ENCODE measurements at places on chromosomes 3 and 15.

- DNase-seq: no peak
Observed at GRCh38 chr15:81907521-81907920, 138.3 kb downstream of the MEX3B start.

- DNase-seq: peak; percentile 11
Observed at GRCh38 chr15:101127506-101128076, 124.3 kb downstream of the CHSY1 start.

- DNase-seq: no peak
Observed at GRCh38 chr3:149801195-149801594, 8.8 kb upstream of the ANKUB1 start.

- DNase-seq: no peak
Observed at GRCh38 chr3:84165328-84165727, 793.5 kb upstream of the CADM2 start.

GRCh38 chr15:72503147-72503546 is 29.0 kb downstream of the ARIH1 start:
- no peak for DNase-seq

GRCh38 chr3:49554633-49555265 is 472 bp downstream of the BSN start:
- no peak for DNase-seq

GRCh38 chr15:27119695-27120266 is 148.8 kb downstream of the GABRG3 start:
- DNase-seq: no peak

GRCh38 chr15:29522373-29523276 is 253.0 kb upstream of the NSMCE3 start:
- no peak for DNase-seq

GRCh38 chr3:11128682-11129632 is 25.3 kb upstream of the HRH1 start:
- DNase-seq: no peak

DNA sequence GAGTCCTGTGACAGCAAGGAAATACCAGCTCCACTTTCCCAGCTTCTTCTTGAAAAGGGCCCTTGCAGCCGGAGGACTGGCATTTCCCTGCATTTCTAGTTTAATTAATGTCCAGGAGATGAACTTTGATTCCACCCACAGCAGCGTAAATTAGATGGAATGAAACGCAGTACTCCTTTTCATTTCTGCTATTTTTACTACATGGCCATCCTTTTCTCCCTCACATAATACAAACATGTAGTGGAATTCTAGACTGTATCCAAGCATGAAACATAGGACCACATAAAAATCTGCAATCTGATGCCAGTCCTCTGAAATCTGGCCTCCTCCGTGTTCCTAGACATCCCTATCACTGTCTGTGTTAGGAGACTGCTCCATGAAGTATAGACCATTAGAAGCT is 403.2 kb downstream of the NR2F2 start:
- no peak for DNase-seq

DNA sequence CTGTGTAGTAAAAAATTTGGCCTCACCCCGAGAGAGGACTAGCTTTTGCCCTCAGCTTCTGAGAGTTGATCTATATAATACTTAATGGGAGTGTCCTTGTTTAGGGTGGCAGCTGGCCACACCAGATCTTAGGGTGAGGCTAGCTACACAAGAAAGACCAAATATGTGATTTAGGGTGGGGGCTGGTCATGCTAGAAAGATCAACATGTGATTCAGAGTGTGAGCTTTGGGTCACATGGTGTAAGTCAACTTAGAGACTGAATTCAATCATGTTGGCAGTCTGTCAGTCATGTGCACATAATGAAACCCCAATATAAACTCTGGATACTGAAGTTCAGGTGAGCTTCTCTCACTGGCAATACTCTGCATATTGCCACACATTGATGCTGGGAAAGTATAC is 120.7 kb upstream of the DAZL start:
- no peak for DNase-seq

DNA sequence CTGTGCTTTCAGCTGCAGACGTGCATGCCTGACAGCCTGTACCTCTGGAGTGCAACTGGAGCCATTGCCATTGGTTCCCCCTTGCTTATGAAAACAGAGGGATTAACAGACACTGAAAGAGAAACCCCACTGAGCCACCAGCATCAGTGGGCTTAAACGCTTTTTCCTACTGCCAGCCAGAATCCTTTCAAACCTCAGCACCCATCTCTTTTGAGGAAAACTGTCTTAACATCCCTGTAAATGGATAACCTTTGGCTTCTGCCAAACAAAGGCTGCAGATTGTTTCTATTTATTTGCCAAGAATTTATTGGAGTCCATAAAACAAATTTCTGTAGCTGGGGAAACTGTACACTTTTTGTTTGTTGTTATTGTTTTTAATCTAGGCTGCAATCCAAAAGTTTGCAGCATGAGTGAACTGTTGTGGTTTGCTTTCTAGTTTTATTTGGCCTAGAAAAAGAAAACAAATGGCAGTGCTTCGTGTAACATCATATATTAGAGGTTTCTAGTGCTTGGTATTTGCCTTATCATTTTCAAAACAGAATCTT is 369.2 kb upstream of the IL12A start:
- no peak for DNase-seq

GRCh38 chr3:156820692-156821080 is 5.5 kb upstream of the LEKR1 start:
- DNase-seq: no peak

GRCh38 chr15:47746516-47746915 is 29.2 kb downstream of the SEMA6D start:
- DNase-seq: no peak

DNA sequence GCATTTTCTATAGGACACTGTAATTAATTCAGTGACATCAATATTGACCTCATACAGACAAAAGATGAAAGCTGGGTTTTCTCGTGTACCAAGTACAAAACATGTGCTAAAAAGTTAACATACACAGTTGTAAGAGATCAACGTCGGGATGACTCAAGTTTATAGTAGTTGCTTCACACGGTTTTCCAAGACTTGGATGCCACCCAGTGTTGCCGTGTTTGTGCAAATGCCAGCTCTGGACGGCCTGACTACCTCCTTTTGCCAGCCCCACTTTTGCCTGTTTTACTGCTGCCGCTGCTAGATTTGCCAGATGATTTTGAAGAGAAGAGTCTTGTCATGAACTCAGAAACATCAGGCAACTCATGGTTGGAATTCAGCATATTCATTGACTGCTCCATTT is 17.6 kb downstream of the EMC7 start:
- DNase-seq: no peak

- DNase-seq: no peak
Observed at GRCh38 chr3:32577581-32578556, 7.2 kb upstream of the DYNC1LI1 start.

GRCh38 chr15:62901087-62901486 is 141.5 kb upstream of the TPM1 start:
- no peak for DNase-seq

DNA sequence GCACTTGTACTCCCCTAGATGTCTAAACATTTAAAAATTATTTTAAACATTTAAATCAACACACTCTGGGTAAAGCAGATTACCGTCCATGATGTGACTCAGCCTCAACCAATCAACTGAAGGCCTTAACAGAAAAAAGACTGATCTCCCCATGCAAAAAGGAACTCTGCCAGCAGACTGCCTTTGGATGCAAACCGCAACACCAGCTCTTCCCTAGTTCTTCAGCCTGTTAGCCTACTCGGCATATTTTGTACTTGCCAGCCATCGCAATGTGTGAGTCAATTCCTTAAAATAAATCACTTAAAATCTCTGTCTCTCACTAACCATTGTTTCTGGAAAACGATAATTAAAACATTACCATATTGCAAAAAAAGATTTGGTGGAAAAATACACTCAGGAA is 375.9 kb downstream of the RSL24D1 start:
- DNase-seq: no peak

- no peak for DNase-seq
Observed at GRCh38 chr15:33724321-33725036, 243.8 kb upstream of the CHRM5 start.

DNA sequence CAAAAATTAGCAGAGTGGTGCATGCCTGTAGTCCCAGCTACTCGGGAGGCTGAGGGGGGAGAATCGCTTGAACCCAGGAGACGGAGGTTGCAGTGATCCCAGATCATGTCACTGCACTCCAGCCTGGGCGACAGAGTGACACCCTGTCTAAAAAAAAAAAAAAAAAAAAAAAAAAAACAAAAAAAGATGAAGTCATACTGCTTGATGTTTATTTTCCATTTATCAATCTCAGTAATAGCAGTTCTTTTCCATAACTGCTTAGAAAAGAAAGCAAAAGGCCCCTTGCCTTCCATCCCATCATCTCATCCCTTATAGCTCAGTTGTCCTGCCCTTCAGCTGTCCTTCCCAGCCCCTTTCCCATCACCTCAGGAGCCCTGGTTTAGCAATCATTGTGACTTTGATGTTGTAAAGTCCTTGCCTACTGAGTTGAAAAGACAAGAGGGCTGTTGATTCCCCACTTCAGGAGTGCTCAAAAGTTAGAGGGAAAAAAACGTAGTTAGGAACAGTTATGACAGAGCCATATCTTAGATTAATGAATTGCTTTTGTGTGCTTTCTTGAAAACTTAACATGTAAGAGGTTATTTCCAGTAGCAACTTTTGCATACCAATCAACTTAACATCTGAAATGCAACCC is 18.0 kb upstream of the THRB start:
- no peak for DNase-seq

DNA sequence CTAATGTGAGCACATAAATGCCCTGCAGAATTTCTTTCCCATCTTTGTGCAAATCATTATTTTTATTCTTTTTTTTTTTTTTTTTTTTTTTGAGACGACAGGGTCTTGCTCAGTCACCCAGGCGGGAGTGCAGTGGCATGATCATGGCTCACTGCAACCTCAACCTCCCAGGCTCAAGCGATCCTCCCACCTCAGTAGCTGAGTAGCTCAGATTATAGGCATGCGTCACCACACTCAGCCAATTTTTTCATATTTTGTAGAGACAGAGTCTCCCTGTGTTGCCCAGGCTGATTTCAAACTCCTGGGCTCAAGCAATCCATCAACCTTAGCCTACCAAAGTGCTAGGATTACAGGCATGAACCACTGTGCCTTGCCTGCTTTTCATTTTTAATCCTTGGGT is 22.9 kb downstream of the DAG1 start:
- no peak for DNase-seq

DNA sequence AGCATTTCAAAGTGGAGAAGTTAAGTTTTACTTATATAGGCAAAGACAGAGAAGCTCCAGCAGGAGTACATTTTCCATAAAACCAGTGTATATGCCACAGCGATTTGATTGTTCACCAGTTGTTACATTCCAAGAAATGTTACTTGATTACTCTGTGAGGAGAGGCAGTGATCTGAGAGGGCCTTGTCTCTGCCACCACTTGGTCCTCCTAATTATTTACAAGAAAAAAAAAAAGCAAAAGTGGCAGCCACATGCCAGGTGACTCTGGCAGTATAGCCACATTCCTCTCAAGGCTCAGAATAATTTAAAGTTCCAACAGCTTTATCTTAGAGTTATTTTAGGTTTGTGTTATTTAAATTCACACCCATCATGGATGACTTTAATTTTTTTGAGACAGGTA is 1077.8 kb downstream of the ZPLD1 start:
- no peak for DNase-seq

DNA sequence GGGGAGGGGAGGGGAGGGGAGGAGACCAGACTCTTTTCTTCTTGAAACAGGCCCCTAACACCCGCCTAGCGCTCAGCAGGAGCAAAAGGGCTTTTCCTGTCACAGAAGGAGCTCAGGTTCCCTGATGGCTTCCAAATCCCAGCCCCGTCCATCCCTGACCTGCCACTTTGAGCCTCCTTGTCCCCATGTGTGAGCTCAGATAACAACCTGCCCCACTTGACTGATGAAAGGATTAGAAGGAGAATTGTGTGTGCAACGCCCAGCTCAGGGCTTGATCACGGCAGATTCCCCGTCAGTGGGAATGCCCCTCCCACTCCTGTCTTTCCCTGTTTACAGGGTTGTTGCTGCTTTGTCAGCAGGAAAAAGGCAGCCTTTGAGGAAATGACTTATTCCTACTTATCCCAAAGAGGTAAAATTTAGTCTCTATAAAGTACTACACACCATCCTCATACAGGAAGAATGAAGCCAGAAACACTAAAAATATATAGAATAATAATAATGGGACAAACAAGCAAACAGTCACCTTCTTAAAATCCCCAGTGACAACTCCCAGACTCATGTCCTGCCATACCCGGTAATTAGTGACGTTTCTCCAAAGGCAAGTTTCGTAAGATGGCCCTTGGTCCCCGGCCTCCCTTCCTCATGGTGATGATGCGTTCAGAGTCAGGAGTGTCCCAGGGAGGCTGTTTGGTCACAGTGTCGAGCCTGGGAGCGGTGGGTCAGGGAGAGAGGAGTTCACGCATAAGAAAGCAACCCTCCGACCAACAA is 6.1 kb upstream of the LRRC15 start:
- no peak for DNase-seq

- DNase-seq: no peak
Observed at GRCh38 chr3:13617981-13618380, 69.1 kb downstream of the FBLN2 start.

GRCh38 chr3:185959609-185960521 is 22.1 kb upstream of the TRA2B start:
- DNase-seq: no peak

DNA sequence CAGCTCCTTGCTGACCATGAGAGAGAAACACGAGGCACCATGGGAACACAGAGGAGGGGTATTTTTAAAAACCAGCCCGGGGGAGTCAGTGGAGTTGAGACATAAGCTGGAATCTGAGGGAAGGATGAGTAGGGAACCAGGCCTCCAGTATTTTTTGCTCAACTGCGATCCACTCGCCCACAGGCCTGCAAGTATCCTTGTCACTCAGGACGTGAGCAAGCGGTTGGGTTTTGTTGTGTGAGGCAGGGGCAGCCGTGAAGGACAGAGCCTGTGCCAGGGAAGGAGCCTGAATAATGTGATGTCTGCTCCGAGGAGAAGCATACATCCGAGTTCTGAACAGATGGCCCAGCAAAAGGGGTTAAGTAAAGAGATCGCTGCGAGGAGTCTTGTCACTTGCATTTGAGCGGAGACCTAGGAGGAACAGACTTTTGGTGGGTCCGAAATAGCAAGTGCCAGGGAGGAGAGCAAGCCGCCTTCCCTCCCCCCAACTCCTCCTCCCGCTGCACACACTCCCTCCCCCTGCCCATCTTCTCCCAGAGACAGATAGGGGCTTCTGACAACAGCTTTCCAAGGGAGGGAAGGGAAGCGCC is 20.4 kb upstream of the NTRK3 start:
- no peak for DNase-seq

GRCh38 chr3:124051636-124052035 is 59.7 kb upstream of the ROPN1 start:
- no peak for DNase-seq

DNA sequence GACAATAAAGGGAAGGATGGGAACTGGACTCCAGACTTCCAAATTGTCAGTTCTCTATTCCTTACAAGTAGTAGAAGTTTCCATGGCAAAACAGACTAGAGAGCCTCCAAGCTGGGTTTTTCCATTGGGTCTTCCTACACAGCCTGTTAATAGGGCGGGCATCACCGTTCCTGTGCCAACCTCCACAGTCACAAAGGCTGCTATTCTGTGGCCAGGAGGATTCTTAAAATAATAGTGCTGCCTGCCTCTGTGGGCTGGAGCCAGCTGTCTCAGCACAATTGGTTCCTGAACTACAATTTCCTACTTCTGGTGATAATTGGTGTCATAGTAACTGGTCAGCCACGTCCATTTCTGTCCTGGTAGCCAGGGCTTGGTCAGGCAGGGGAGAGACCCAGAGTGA is 38.6 kb downstream of the LYZL4 start:
- no peak for DNase-seq

GRCh38 chr15:90814191-90814821 is 54.1 kb upstream of the FURIN start:
- no peak for DNase-seq

GRCh38 chr15:33168444-33168843 is 26.1 kb downstream of the FMN1 start:
- no peak for DNase-seq

Data from activated effector memory CD4-positive, alpha-beta T cell treated with Interleukin-2 at 50 U/mL for 16 hours (primary cell).